ENCODE measurements at places on chromosomes 3 and 15. TPM values are rescaled to one million over a fixed set of nuclear protein-coding genes. Genes with fewer than 3 reads are reported as not detected.

- DNase-seq = no peak
These were observed 635.0 kb downstream of the TBL1XR1 start for GRCh38 chr3:176562331-176562730.

GRCh38 chr3:9808345-9809037 lies 1.6 kb upstream of the TTLL3 start:
- DNase-seq = no peak

DNA sequence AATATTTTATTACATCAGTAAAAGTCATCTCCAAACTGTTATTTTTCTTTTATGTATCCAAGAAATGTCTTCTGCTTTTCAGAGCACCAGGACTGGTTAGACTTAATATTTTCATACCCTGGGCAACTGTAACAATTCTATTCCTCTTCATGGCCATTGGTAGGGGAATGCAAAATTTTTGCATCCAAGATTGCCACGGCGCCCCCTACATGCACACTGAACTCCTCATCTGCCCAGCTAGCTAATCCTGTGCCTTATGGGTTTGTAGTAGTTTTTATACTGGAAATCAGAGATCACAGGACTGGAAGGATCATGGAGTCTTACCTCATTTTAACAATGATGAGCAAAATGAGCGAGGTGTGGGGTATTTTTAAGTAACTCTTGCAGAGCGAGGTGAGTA lies 74.2 kb downstream of the CRTC3 start:
- peak; percentile 69 for DNase-seq

The LRRIQ4 gene
- not detected for total RNA-seq

- no peak for DNase-seq
These were observed 32.5 kb upstream of the SIN3A start for GRCh38 chr15:75483961-75484360.

DNA sequence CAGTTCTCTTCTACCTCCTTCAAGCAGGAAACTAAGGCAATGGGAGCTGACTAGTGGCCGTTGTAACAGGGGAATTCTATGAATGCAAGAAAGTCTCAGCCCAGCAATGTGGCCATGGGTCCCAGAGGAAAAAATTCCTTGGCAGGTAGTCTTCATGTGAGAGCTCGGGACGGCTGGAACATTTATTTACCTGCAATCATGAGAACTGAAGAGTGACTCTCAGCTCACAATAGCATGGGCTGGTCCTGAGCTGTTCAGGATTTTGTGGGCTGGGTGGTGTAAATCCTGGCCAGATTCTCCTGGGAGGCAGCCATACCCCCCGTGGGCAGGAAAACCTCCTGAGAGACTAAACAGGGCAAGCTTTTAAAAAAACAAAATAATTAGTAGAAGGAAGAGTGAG lies 330.3 kb upstream of the CTNNB1 start:
- no peak for DNase-seq

DNA sequence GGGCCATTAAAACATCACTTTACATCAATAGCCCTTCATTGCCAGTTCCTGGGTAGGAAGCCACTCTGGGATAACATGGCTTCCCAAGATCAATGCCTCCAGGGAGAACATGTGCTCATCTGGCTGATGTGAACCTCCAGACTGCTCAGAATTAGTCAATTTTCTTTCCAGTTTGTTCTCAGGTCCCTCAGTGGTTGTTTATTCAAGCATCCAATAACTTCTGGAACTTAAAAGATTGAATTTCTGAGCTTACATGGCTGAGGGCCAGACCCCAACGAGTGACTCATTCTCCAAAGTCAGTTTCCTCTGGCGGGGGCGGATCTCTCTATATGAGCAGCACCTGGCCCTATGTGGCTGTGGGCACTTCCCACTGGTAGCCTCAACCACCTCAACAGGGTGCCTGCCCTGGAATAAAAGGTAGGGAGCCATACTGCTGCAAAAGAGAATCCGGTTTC lies 34.0 kb downstream of the LYZL4 start:
- peak; percentile 43 for DNase-seq

The NMD3 gene
- 72.7 TPM for total RNA-seq

DNA sequence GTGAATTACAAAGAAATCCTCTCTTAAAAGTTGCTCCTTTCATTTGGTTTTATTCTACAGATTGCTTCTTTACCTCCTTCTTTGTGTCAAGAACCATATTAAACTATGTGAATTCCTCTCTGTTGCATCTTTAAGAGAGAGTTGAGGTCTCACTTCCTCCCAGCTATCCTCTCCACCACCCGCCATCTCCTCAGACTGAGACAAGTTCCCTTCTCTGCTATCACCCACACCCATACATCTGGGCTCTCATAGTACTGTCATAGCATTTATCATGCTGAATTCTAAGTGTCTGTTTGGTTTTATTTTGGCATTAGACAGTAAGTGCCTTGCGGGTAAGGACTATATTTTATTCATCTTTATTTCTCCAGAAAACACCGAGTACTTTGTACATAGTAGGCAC lies 54.2 kb downstream of the B3GALNT1 start:
- DNase-seq = no peak

DNA sequence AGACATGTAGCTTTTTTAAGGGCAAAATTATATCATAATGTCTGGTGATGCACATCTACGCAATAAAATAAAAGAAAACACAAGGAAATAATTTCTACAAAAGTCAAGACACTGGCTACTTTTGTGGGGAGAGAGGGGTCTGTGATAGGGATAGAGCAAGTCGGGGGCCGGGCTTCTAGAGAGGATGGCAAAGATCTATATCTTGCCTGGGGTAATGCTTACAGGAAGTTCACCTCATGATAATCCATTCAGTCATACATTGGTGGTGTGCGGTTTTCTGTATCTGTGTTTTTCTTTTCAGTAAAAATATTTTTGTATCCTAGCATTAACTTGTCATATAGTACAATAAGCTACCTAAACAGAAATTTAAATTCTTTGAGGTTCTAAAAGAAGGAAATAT lies 178.8 kb downstream of the ARRDC4 start:
- no peak for DNase-seq

The TMF1 gene
- total RNA-seq = 28.5 TPM

DNA sequence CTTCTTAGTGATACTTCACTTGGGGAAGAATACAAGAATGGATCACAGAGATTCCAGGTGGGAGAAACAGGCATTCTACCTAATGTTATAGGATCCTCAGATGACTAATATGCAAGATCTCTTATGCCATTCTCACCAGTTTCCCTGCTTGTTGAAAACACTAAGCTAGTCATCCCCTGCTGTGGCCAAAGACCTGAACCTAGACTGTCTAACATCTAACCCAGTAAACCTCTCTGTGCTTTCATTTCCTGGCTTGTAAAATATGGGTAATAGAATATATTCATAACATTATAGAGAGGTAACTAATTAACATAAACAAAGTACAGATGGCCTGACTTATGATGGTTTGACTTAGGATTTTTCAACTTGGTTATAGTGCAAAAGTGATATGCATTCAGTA lies 776.3 kb downstream of the TUSC7 start:
- no peak for DNase-seq

GRCh38 chr15:39321977-39322376 lies 258.9 kb upstream of the THBS1 start:
- DNase-seq = no peak

The ATP13A4 gene
- 0.36 TPM for total RNA-seq

The LRRC2 gene
- 13.3 TPM for total RNA-seq

DNA sequence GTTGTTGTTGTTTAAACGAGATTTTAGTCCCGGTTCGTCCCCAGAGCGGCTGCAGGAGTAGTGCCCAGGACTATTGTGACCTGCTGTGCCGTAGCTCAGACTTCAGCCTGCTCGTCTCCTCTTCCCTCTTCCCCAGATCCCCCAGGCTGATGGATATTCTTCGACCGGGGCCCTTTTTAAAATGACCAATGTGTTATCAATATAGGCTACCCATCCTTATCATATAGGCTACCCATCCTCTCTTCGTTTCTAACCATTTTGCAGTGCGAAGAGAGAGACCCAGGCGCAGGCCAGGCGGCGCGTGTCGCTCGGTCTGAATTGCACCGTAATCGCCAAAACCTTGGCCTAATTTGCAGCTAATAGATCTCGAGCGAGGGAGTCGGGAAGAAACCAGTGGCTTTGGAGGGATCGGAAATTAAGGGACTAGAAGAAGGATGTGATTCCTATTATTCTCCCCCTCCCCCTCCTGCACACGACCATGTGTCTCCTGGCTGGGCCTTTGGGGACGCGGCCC lies 23.0 kb downstream of the NR2F2 start:
- no peak for DNase-seq

The GXYLT2 gene
- total RNA-seq = 37.4 TPM

DNA sequence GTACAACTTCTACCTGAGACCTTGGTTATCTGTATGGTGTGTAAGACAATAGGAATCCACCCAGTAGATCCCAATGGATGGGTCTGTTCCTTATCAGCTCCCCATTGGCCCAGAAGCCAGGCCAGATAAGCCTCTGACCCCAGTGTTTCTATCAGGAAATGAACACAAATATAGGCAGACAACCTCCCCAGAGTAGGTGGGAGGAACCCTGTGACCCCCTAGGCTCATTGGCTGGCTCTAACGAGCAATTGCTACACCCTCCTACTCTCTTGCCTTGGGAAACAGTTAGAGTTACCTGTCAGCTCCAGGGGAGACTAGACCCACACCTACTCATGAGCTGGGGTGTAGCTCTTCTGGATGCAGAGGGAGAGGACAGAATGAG lies 299.9 kb downstream of the UACA start:
- DNase-seq = peak; percentile 3

The EPHA3 gene
- 12.9 TPM for total RNA-seq

DNA sequence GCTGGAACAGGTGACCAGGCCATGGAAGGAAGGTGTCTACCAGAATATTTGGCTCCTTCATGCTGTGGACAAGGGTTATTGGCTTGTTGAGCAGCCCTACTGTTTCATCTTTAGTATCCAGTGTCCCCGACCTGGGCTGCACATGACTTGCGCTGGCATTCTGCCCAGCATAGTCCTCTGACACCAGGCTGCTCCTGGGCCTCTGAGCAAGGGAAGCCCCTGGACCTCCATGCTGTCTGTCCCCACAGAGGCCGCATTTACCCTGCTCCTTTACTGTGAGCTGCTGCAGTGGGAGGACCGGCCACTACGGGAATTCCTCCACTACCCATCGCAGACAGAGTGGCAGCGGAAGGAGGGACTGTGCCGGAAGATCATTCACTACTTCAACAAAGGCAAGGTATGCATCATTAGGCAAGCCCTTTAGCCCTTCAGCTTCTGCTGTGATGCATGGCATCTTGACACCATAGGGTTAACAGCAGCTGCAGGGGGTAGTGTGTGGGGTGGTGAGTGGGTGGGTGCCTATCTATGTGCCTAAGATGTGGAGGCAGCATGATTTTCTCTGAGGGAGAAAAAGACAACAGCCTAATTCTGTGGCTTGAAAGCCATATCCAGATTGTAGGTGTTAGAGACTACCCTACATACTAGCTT lies 44.0 kb upstream of the MANF start:
- no peak for DNase-seq

DNA sequence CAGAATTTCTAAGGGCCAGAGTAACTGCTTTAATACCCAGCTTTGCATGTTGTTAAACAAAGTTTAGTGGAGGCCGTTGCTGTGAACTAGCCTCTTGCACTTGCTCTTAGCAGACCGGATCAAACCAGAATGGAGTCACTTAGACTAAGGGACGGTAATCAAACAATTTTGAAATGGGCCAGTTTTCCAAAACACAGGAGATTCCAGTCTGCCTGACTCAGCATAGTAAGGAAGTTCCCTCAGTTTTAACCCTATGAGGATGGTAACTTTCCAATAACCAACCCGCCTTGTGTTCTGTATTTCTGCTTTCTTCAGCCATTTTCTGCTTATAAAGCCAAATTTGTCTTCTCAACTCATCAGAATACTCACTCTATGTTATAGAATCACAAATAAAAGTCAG lies 77.2 kb upstream of the WDR72 start:
- no peak for DNase-seq

- DNase-seq = no peak
These were observed 2.3 kb upstream of the FEM1B start for GRCh38 chr15:68275165-68275746.

DNA sequence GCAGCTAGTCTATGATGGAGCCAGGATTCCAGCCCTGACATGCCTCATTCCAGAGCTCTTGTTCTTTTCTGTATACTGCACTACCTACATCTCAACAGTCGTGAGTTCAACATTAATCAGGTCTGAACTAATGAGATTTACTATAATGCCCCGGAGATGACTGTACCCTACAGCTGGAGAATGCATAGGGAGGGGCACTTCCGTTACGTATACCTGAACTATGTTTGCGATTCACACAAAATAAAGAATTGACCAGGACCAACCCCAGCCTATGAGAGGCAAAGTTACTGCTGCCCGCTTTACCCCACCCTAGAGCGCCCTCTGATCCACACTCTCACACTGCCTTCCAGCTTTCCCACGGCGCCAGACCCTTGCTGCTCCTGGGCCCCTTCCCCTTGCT lies 97.0 kb downstream of the IGF2BP2 start:
- DNase-seq = no peak

DNA sequence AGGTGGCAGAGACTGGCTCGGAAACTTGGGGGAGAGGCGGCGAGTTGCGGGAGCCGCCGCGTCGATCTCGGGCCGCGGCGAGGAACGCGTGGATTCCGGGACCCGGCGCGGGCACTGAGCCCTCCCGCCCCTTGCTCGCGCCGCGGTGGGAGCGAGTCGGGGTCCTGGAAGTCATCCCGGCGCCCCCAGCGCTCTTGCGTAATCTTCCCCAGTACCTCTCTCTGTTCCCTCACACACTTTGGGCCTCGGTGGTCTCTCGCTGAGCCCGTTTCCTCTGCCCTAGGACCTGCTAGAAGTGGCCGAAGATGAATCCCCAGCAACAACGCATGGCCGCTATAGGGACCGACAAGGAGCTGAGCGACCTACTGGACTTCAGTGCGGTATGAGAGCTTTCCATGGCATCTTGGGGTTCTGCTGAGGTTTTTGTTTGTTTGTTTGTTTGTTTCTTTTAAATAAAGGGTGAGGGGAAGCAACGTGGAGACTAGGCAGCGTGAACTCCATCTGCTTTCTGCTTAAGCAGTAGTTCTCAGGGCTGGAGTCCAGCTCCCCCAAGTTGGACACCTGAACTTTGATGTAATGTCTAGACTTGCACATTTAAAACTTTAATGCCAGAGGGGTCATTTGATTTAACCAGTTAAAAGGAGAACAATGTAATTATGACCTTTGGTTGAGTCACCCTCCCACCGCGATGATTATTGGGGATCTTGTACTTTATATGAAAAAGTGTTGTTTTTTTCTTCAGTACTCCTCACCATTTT lies 1.3 kb downstream of the TCF12 start:
- DNase-seq = no peak

DNA sequence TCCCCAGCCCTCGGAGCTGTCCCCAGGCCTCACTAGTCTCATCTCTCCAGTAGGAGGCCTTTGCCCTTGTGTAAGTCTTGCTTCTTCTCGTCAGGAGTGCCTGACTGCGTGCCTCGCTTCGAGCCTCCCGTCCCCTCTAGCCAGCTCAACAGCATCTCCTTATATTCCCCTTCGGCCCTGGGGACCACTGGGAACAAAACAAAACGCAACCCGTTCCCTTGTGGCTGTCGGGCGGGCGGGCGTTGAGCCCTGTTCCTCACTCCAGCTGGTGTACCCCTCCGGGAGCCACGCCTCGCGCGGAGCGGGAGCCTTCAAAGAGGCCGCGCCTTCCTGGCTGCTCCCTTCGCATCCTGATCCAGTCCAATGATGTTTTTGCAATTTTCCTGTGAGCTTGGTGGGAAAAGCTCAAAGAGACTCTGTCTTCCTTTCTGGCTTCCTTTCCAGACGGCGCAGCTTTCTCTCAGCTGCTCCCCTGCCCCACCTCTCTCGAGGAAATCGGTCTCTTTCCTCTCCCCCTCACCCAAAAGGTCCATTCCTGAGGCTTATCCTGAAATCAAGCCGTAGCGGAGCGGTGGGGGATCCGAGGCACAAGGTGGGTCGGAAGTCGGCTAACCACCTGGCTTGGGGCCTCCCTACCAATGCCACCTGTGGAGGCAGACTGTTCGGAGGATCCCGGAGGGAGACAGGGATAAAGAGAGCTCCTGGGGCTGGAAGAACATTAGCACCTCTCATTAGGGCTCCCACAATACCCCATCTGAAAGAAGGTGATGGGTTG lies 33.4 kb upstream of the SRP14 start:
- no peak for DNase-seq

The ZIC4 gene
- total RNA-seq = not detected

All from right cardiac atrium (tissue), 5 donors.